ENCODE measurements at places on chromosomes 3 and 15. TPM values are rescaled to one million over a fixed set of nuclear protein-coding genes. Genes with fewer than 3 reads are reported as not detected.

CLRN1 gene
- not detected for total RNA-seq

ZNF80 gene
- not detected for total RNA-seq

- DNase-seq: peak; percentile 76
These were observed 85.9 kb upstream of the ABHD2 start for GRCh38 chr15:89002281-89002761.

GRCh38 chr15:31271711-31272557 lies 54.7 kb upstream of the KLF13 start:
- no peak for DNase-seq

- DNase-seq: no peak
These were observed 22.8 kb upstream of the UNC13C start for GRCh38 chr15:53955396-53955795.

GABRG3 gene
- 0.13 TPM for total RNA-seq

UPK1B gene
- 0.03 TPM for total RNA-seq

ALCAM gene
- 136 TPM for total RNA-seq

- no peak for DNase-seq
These were observed 88.1 kb downstream of the DHX30 start for GRCh38 chr3:47890828-47891612.

GRCh38 chr3:58801541-58801940 lies 135.0 kb upstream of the FAM3D start:
- no peak for DNase-seq

ADGRG7 gene
- not detected for total RNA-seq

DNA sequence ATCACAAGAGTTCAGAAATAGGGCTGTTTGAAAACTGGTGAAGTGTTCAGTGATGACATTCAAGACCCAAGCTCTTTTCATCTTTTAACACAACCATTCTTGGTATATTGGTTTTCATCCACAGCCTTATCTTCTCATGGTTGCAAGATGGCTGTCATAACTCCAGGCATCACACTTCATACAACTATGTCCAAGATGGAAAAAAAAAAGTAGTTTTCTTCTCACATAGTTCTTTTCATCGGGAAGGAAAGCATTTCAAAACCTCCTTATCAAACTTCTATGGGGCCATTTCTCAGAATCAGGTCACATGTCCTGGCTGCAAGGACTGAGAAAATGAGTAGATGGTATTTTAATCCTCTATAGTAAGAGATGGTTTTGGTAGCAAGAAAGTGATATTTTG lies 21.1 kb upstream of the MFSD1 start:
- no peak for DNase-seq

DNA sequence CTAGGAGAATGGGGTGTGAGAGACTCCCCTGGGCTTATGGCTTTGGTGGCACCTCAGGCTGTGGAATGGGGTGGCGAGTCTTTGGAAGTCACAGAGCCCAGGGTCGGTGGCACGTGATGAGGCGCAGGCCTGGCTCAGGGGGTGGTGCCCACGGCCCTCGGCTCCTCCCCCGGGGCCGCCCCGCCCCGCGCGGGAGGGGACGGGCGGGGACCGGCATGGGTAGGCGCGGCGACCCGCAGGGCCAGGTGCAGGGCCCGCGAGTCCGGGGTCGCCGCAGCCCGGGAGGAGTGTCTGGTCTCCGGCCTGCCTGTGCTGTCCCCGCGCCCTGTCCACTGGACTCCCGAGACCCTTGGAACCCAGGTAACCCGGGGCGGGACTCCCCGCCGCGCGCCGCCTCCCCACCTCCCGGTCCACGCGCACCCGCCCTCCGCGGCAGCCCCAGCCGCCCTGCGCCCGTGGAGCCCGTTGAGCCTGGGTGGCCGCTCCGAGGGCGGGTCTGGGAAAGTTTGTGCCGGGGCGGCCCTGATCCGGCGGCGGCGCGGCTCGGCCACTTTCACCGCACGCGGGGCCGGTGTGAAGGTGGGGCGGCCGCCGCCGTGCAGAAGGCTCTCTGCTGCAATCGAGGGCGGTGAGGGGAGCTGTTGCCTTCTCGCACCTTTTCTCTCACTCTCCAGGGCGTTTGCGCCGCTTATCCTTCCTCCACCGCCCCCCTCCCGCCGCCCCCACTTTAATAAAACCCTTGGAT lies at the start of gene PAQR5:
TSS of gene PAQR5 (plus strand) at position 216 of the 745 bp plus-strand sequence. CDS start 61,169 bp downstream, outside the sequence.
- peak; percentile 22 for DNase-seq

DNA sequence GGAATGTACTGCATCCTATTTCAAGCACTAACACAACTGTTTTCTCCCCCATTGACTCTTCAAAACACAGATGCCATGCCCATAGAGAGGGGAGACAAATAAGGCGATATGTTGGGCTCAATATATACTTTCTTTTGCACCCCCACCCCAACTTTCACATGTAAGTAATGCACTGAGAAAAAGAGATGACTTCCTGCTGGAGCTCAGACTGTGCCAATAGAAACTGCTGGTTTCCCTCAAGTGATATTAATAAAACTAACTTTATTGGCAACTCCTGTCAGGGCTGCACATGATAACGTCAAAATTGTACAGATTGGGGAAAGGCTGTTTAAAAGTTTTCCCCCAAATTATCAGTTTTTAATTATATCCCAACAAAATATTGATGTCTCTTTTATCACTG lies 163.0 kb downstream of the TNIK start:
- DNase-seq: no peak

HDAC11 gene
- 1.7 TPM for total RNA-seq

DNA sequence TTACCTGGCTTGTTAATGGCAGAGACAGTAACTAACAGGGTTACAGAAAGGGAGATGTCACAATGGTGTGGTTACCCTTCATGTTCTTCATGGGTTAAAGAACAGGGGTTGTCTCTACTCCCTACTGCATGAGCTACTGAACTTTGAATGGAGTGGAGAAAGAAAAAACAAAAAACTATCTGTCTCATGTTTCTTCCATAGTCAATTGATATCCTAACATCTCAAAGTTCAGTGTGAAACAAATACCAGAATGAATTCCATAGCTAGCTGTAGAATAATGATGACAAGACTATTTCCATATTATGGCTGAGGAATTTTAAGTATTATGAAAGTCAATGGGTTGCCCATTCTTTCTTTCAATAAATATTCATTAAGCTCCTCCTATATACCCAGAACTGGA lies 161.3 kb upstream of the LPP start:
- DNase-seq: no peak

MYLK gene
- total RNA-seq: 185 TPM

GRCh38 chr15:72098040-72098439 lies 19.9 kb downstream of the MYO9A start:
- DNase-seq: no peak

DNA sequence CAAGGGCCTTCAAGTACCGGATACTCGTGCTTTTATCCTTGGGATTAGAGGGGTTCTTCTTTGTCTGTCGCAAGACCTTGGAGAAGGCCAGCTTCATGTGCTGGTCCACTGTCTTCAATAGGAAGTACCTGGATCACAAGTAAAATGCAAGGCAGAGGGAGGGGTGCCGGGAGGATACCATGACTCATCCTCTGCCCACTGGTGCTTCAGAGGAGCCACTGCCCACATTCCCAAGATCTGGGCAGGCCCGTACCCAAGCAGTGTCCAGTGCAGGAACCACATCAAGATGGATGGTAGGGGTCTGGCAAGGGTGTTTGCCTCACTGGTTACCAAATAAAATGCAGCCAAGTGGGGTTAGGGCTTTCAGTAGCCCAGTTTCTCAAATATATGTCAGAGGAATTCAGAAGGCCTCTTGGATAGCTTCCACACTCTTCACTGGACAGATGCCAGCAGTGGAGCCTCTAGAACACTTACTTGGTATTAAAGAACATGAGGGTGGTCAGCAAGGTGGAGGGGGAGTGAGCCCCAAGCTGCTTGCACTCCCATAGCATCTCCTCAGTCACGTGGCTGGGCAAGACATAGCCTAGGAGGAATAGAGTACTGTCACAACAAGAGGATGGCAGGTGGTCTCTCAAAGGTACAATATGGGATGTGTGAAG lies 3.6 kb upstream of the IMPDH2 start:
- DNase-seq: no peak

DNA sequence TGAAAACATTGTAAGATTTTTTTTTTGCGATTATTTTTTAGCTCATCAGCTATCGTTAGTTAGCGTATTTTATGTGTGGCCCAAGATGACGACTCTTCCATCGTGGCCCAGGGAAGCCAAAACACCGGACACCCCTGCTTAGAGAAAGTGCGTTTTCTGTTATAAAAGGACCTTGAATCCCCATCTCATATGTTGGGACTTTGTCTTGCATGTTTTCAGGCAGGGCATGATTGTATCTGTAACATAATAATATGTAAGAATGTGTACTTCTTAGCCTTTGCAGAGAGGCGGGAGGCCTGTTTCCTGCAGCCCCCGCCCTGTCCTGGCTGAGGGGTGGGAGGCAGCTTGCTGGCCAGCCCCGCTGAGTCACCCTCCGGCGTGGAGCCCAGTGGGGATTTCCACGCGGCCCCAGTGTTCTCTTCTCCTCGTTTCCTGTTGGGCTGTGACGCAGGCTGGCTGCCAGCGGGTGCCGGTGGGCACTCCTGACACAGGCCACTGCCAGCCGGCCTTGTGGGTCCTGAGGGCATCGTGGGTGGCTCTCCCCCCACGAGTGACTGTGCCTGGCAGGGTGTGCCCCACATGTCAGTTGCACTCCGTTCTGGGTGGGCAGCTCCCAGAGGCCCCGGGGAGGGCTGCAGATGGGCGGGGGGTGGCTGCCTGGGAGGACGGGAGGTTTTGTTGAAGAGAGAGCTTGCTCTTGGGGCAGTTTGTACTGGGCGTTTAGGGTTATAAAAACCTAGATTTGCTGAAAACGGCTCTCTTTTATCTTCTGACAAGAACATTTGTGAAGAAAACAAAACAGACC lies 55.6 kb downstream of the SMAD3 start:
- DNase-seq: peak; percentile 64

GRCh38 chr3:107241217-107241616 lies 136.0 kb upstream of the CCDC54 start:
- DNase-seq: peak; percentile 53

- DNase-seq: peak; percentile 28
These were observed 190.4 kb upstream of the BCL6 start for GRCh38 chr3:187935623-187936156.

TTC14 gene
- 56.6 TPM for total RNA-seq

GRCh38 chr3:196044513-196044912 lies 37.4 kb downstream of the TFRC start:
- DNase-seq: no peak

DNA sequence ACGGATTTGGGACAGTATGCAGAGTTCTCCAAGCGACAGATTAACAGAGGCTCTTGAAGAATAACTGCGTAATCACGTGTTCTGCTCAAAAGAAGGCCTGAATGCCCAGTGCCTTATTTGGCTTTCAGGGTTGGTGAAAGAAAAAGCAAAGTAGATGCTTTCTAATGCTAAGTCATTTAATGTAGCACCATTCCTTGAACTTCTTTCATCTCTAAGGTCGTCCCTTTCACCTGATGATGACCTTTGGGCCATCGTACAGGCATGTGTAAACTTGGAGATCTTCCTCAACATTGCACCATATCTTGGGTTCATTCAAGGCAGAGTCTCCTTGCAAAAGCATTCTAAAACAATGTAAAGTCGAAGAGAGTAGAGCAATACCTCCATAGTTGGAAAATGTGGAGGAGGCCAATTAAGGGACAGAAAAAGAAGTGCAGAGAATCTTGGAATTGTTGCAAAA lies 48.9 kb downstream of the TMEM44 start:
- no peak for DNase-seq

CMSS1 gene
- 53.2 TPM for total RNA-seq

DNA sequence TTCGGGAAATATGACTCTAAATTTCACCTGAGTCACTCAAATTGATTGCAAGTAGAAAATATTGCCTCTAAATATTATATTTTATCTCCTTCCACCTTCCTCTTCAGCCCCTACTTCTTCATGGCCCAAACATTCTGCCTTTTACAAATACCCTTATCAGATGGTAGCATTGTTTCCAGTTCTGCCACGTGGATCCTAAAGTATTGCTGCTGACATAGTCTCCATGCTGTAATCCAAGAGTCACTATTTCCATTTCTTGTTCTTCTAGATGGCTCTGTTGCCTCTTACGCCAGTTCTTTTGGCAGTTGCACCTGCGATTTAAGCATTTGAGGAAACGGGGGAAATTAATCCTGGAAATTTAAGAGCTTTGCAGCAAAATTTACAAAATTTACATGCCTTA lies 13.6 kb downstream of the LMOD3 start:
- no peak for DNase-seq

NRG4 gene
- total RNA-seq: not detected

- no peak for DNase-seq
These were observed 19.6 kb downstream of the NR2F2 start for GRCh38 chr15:96349857-96350720.

APOD gene
- total RNA-seq: not detected

DNA sequence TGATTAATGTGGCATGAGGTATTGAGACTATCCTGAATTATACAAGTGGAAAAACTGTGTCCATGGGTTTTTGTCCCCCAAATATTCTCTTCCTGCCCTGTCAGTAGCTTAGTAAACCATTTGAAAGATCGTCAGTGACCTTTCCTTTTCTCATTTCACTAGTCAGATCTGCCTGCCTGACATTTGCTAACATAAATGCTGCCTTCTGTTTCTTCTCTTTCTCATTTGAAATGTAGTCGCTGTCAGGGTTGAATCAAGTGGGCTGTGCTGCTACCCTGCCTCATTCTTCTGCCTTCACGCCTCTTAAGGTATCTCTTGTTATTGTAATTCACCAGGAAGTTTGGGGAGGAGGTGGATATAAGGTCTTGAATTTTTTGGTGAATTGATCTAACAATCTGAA lies 67.5 kb downstream of the LRCH3 start:
- no peak for DNase-seq

SLC38A3 gene
- not detected for total RNA-seq

GRCh38 chr15:42130246-42130986 lies 26.0 kb downstream of the PLA2G4F start:
- no peak for DNase-seq

DNA sequence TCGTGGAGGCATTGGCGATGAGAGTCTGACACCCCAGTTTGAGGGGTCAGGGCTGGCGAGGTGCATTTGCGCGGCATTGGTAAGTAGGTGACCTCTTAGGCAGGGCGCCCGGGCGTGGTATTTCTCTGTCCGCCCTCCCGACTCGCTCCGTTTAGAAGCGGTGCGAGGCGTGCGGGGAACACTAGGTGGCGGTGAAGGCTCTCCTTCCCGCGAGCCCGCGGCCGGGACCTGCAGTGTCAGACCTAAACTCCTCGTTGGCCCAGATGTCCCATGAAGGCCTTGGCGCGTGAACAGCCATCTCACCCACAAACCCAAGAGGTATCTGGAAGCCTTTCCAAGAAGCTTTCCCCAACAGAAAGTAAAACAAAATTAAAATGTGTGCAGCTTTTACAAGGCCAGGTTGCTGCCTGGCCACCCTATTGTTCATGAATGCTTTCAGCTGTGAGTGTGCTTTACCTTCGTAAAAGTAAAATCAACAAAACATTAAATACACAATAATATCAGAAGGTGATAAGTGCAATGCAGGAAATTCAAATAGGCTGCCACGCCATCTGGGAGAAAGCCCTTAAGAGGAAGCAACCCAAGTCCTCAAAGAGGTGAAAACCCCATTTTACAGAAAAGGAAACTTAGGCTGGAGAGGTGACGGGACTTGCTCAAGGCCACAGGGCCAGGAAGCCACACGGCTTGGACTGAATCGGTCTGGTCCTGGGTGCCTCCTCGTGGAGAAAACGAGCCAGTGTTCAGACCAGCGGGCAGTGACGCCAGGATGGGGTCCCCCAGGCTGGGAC lies 120.3 kb downstream of the ETFA start:
- DNase-seq: peak; percentile 69

ST8SIA2 gene
- 1.8 TPM for total RNA-seq

GRCh38 chr3:122789585-122790273 lies 3.9 kb downstream of the HSPBAP1 start:
- DNase-seq: no peak

All from HT1080 (cell line).